ENCODE measurements at places on chromosomes 3 and 15. TPM values are rescaled to one million over a fixed set of nuclear protein-coding genes. Genes with fewer than 3 reads are reported as not detected.
A peak's percentile ranks its signal among the peaks of the same experiment; 100 is the strongest.

DNA sequence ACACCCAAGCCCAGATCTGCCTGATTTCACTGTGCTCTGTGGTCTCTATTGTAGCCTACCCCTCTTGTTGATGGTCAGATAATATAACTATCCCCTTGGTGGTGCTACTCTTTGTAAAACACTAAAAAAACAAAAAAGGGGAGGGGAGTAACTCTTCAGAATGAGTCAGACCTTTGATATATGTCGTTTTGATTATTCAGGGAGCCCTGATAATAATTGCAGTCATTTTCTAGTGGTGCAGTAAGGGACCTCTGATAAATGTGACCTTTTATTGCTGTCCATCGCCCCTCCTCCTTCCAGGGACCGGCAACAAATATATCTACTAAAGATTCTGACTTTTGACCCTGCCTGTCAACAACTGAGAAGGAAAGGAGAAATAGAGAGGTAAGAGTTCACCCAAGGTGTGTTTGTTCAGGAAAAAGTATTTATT, 45.1 kb upstream of the MAGI1 start:
- no peaks in the 10 kb centered on the region for H3K27me3 ChIP-seq
- H3K27ac ChIP-seq, result no peak overlapping the region
- no peak overlapping the region for H3K4me3 ChIP-seq
- no peaks in the 10 kb centered on the region for H3K4me1 ChIP-seq
- no peaks in the 10 kb centered on the region for H3K36me3 ChIP-seq
- no peak for DNase-seq

GRCh38 chr3:18901571-18901970, 246.7 kb upstream of the KCNH8 start:
- no peaks in the 10 kb centered on the region for H3K27me3 ChIP-seq
- no peak overlapping the region for H3K4me3 ChIP-seq
- H3K4me1 ChIP-seq, result no peaks in the 10 kb centered on the region
- no peak overlapping the region for H3K27ac ChIP-seq
- H3K36me3 ChIP-seq, result no peaks in the 10 kb centered on the region
- no peak for DNase-seq

GRCh38 chr15:69115031-69115430, 45.4 kb upstream of the GLCE start:
- no peaks in the 10 kb centered on the region for H3K36me3 ChIP-seq
- no peak for DNase-seq
- no peaks in the 10 kb centered on the region for H3K4me1 ChIP-seq
- no peak overlapping the region for H3K27ac ChIP-seq
- no peak overlapping the region for H3K4me3 ChIP-seq
- peaks cover 71% of the 10 kb centered on the region for H3K27me3 ChIP-seq

GRCh38 chr15:87710406-87710805, 546.1 kb downstream of the NTRK3 start:
- H3K4me3 ChIP-seq, result no peak overlapping the region
- no peaks in the 10 kb centered on the region for H3K4me1 ChIP-seq

- H3K4me1 ChIP-seq, result no peaks in the 10 kb centered on the region
- H3K27me3 ChIP-seq, result peaks cover 11% of the 10 kb centered on the region
- no peak overlapping the region for H3K27ac ChIP-seq
- peak; percentile 12 for DNase-seq
- no peaks in the 10 kb centered on the region for H3K36me3 ChIP-seq
These were observed 135.4 kb downstream of the RAB11A start for GRCh38 chr15:66004618-66005262.

DNA sequence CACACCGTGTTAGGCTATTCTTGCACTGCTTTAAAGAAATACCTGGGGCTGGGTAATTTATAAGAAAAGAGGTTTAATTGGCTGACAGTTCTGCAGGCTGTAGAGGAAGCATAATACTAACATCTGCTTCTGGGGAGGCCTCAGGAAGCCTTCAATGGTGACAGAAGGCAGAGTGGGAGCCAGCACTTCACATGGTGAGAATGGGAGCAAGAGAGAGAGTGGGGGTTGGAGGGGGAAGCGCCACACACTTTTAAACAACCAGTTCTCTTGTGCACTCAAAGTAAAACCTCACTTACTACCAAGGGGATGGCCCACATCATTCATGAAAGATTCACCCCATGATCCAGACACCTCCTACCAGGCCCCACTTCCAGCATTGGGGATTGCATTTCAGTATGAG, 181.1 kb downstream of the APBA2 start:
- no peaks in the 10 kb centered on the region for H3K36me3 ChIP-seq
- no peak for DNase-seq
- no peak overlapping the region for H3K4me3 ChIP-seq
- H3K27me3 ChIP-seq, result no peaks in the 10 kb centered on the region
- no peak overlapping the region for H3K27ac ChIP-seq

- no peak for DNase-seq
- no peak overlapping the region for H3K4me3 ChIP-seq
- H3K36me3 ChIP-seq, result no peaks in the 10 kb centered on the region
- no peaks in the 10 kb centered on the region for H3K4me1 ChIP-seq
- H3K27me3 ChIP-seq, result peaks cover 3% of the 10 kb centered on the region
These were observed 19.7 kb downstream of the ALPK3 start for GRCh38 chr15:84836844-84837243.

GRCh38 chr3:172848910-172849309, 98.4 kb downstream of the ECT2 start:
- no peaks in the 10 kb centered on the region for H3K27me3 ChIP-seq
- peak; percentile 80 for DNase-seq
- H3K4me1 ChIP-seq, result peaks cover 13% of the 10 kb centered on the region
- H3K27ac ChIP-seq, result no peak overlapping the region

- H3K27me3 ChIP-seq, result no peaks in the 10 kb centered on the region
- no peaks in the 10 kb centered on the region for H3K36me3 ChIP-seq
- H3K4me1 ChIP-seq, result peaks cover 13% of the 10 kb centered on the region
- no peak for DNase-seq
These were observed 56.2 kb downstream of the B3GNT5 start for GRCh38 chr3:183309276-183309675.

- peaks cover 31% of the 10 kb centered on the region for H3K4me1 ChIP-seq
- no peak for DNase-seq
- H3K36me3 ChIP-seq, result no peaks in the 10 kb centered on the region
- H3K27me3 ChIP-seq, result no peaks in the 10 kb centered on the region
These were observed 15.3 kb downstream of the ABTB1 start for GRCh38 chr3:127688022-127688415.

GRCh38 chr3:80000022-80000421, 232.2 kb upstream of the ROBO1 start:
- H3K27ac ChIP-seq, result no peak overlapping the region
- no peaks in the 10 kb centered on the region for H3K27me3 ChIP-seq
- H3K36me3 ChIP-seq, result no peaks in the 10 kb centered on the region
- H3K4me3 ChIP-seq, result no peak overlapping the region
- H3K4me1 ChIP-seq, result no peaks in the 10 kb centered on the region
- DNase-seq, result peak; percentile 34

- H3K27me3 ChIP-seq, result no peaks in the 10 kb centered on the region
- no peaks in the 10 kb centered on the region for H3K36me3 ChIP-seq
- H3K4me3 ChIP-seq, result no peak overlapping the region
These were observed 338.9 kb upstream of the CFAP20DC start for GRCh38 chr3:59388555-59389270.

GRCh38 chr3:43953814-43954692, 263.3 kb downstream of the ABHD5 start:
- peaks cover 21% of the 10 kb centered on the region for H3K27me3 ChIP-seq
- H3K27ac ChIP-seq, result no peak overlapping the region
- DNase-seq, result peak; percentile 49
- H3K4me3 ChIP-seq, result no peak overlapping the region
- H3K36me3 ChIP-seq, result no peaks in the 10 kb centered on the region
- H3K4me1 ChIP-seq, result peaks cover 6% of the 10 kb centered on the region

DNA sequence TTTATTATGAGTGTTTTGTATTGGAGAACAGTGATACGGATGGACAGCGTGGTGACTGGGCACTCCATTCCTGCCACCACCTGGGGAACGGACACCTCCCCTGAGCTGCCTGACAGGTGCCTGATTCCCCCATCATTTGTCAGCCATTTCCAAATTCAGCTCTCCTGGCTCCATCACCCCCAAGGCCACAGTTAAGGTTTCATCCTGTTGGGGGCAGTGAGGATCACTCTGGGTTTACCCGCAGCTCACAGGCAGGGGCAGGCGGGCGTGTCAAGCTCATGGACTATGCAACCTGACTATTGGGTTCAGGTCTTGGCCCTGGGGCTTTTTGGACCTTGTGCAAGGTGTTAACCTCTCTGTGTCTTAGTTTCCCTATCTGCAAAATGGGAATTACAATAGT, 76.3 kb downstream of the RAB11A start:
- no peak overlapping the region for H3K4me3 ChIP-seq
- peaks cover 5% of the 10 kb centered on the region for H3K4me1 ChIP-seq
- H3K27me3 ChIP-seq, result peaks cover 4% of the 10 kb centered on the region
- no peaks in the 10 kb centered on the region for H3K36me3 ChIP-seq
- H3K27ac ChIP-seq, result no peak overlapping the region
- no peak for DNase-seq

GRCh38 chr3:37668431-37668817, 193.3 kb upstream of the CTDSPL start:
- no peak overlapping the region for H3K27ac ChIP-seq
- no peak overlapping the region for H3K4me3 ChIP-seq
- DNase-seq, result no peak
- H3K27me3 ChIP-seq, result peaks cover 12% of the 10 kb centered on the region

GRCh38 chr3:102537123-102537522, 102.3 kb downstream of the ZPLD1 start:
- no peak for DNase-seq
- no peaks in the 10 kb centered on the region for H3K4me1 ChIP-seq
- no peak overlapping the region for H3K4me3 ChIP-seq
- no peaks in the 10 kb centered on the region for H3K36me3 ChIP-seq

GRCh38 chr15:86329311-86330013, 249.8 kb downstream of the AGBL1 start:
- H3K4me3 ChIP-seq, result no peak overlapping the region
- DNase-seq, result no peak
- H3K27me3 ChIP-seq, result no peaks in the 10 kb centered on the region

GRCh38 chr15:95265419-95265997, 1034.1 kb downstream of the MCTP2 start:
- peaks cover 15% of the 10 kb centered on the region for H3K4me1 ChIP-seq
- no peaks in the 10 kb centered on the region for H3K27me3 ChIP-seq
- H3K27ac ChIP-seq, result no peak overlapping the region
- H3K4me3 ChIP-seq, result no peak overlapping the region

DNA sequence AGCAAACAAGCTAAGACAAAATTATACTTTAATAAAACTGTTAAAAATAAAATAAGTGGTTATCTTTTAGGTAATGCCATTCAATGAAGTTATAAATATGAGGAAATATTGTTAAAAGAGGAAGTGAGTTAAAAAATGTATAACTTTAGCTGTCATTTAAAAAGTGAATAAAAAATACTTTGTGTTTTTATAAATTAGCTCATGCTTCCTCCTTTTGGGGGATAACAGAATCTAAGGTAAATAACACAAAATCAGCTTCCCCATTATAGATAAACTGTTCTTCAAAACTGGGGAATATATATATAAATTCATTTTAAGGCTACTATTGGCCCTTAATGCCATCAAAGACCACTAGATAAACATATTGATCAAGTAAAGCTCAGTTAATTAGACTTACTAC, 113.7 kb upstream of the AADACL2 start:
- H3K27ac ChIP-seq, result no peak overlapping the region
- H3K4me1 ChIP-seq, result no peaks in the 10 kb centered on the region
- DNase-seq, result no peak
- no peaks in the 10 kb centered on the region for H3K27me3 ChIP-seq
- H3K4me3 ChIP-seq, result no peak overlapping the region

GRCh38 chr15:25248583-25249235, 190.1 kb downstream of the UBE3A start:
- no peaks in the 10 kb centered on the region for H3K36me3 ChIP-seq
- no peak overlapping the region for H3K4me3 ChIP-seq
- no peak overlapping the region for H3K27ac ChIP-seq
- no peaks in the 10 kb centered on the region for H3K27me3 ChIP-seq

- H3K27me3 ChIP-seq, result no peaks in the 10 kb centered on the region
- no peaks in the 10 kb centered on the region for H3K36me3 ChIP-seq
- no peaks in the 10 kb centered on the region for H3K4me1 ChIP-seq
- DNase-seq, result no peak
- no peak overlapping the region for H3K27ac ChIP-seq
- H3K4me3 ChIP-seq, result no peak overlapping the region
These were observed 94.2 kb downstream of the THRB start for GRCh38 chr3:24400450-24400849.

DNA sequence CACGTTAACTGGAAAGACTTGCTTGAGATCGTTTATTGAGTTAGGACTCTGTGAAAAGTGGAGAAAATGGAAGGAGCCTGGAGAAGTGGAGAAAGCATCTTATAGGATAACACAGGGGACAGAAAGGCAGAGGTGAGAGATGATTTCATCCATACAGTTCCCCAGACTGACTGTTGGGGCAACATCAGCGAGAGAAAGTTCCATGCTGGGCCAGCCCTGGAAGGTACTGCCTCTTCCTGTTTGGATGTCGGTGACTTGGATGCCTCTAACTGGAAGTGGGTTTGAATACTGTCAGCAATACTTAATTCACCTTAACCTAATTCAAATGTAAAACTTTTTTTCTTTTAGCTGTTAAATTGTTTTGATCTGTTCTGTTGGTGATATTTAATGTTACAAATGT, 32.3 kb downstream of the ATP13A5 start:
- no peak overlapping the region for H3K4me3 ChIP-seq
- DNase-seq, result no peak
- H3K4me1 ChIP-seq, result peaks cover 4% of the 10 kb centered on the region
- no peak overlapping the region for H3K27ac ChIP-seq

DNA sequence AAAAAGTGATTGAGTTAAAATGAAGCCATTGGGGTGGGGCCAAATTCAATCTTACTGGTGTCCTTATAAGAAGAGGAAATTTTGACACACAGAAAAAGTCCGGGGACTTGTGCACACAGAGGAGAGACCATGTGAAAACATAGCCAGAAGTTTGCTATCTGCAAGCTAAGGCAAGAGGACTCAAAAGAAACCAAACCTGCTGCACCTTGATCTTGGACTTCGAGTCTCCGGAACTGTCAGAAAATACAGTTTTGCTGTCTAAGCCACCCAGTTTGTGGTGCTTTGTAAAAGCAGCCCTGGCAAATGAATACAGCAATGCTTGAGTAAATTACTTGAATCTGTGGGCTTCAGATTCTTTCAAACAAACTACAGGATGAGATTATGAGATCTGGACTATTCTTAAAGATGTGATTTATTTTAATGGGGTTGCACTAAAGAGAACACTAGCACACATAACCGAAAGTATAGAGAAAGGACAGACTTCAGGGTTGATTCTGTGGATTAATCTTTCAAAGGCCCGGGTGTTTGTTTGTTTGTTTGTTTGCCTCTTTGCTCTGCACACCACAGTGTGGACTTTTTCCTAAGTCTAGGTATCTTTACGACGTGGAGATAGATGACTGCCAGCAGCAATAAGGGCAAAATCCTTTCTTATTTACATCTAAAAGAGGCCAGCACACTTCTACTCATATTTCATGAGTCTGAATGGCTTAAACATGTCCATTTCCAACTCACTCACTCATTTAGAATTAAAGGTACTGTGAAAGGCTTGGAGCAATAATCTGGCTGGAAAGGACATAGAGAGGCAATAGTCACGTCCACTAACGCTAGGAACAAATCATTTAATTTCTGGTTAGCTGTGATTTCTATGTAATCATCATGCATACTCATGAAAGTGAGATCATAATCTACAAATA, 53.9 kb upstream of the SSR3 start:
- peaks cover 13% of the 10 kb centered on the region for H3K4me1 ChIP-seq
- H3K27me3 ChIP-seq, result no peaks in the 10 kb centered on the region
- H3K27ac ChIP-seq, result no peak overlapping the region
- H3K4me3 ChIP-seq, result no peak overlapping the region
- DNase-seq, result no peak

NPAP1 gene
- total RNA-seq, result not detected

TMOD2 gene
- 8.4 TPM for total RNA-seq

TMEM45A gene
- 49.7 TPM for total RNA-seq

TMEM212 gene
- total RNA-seq, result not detected

HDGFL3 gene
- 91.9 TPM for total RNA-seq
